ENCODE measurements at places on chromosomes 16 and 17.

DNA sequence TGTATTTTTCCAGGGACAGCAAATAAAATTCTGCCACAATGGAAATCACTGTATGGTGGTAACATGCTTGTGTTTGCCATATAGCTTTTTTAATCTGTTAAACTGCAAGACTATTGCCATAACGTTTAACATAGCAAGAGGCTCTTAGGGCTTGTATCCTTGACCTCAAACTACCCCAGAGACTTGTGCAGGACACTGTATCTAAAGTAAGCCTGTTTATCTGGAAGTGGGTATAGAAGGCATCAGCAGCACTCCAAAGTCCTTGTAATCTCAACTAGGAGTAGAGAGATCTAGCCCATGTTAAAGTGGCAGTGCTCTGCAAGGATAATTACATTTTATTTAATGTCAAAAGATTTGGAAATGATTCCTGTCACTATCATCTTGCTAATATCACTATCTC, 1424.1 kb downstream of the CDH11 start:
- DNase-seq, result no peak

- DNase-seq, result no peak
These were observed 9.4 kb downstream of the GLIS2 start for GRCh38 chr16:4325253-4325758.

DNA sequence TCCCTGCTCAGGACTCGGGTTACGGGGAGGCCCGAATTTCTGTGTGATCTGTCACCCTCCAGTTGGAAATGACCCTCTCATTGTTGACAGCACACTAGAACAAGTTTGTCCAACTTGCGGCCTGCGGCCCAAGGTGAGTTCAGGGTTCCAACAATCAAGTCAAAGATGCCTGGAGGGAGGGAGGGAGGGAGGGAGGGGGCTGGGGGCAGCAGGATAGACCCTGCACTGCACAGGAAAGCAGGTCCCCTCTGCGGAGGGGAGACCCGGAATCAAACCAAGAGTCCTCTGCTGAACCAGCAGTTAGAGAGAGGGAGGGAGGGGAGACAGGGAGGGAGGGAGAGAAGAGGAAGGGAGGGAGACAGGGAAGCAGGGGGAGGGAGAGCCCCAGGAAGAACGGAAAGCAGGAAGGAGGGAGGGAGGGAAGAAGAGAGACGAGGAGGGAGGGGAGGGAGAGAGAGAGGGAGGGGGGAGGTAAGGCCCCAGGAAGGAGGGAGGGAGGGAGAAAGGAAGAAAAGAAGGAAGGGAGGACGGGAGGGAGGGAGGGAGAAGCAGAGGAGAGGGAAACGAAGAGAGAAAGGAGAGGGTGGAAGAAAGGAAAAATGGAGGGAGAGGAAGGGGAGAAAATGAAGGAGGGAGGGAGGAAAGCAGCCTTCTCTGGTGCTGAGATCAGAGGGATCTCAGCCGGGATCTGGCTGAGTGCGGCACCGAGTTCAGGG, 96.7 kb upstream of the CDH5 start:
- no peak for DNase-seq

- no peak for DNase-seq
These were observed 5.1 kb downstream of the PRSS8 start for GRCh38 chr16:31130336-31130891.

- no peak for DNase-seq
These were observed 107.5 kb upstream of the CREBBP start for GRCh38 chr16:3988011-3988410.

- DNase-seq, result peak; percentile 37
These were observed 35.2 kb upstream of the CBX4 start for GRCh38 chr17:79874329-79874981.

DNA sequence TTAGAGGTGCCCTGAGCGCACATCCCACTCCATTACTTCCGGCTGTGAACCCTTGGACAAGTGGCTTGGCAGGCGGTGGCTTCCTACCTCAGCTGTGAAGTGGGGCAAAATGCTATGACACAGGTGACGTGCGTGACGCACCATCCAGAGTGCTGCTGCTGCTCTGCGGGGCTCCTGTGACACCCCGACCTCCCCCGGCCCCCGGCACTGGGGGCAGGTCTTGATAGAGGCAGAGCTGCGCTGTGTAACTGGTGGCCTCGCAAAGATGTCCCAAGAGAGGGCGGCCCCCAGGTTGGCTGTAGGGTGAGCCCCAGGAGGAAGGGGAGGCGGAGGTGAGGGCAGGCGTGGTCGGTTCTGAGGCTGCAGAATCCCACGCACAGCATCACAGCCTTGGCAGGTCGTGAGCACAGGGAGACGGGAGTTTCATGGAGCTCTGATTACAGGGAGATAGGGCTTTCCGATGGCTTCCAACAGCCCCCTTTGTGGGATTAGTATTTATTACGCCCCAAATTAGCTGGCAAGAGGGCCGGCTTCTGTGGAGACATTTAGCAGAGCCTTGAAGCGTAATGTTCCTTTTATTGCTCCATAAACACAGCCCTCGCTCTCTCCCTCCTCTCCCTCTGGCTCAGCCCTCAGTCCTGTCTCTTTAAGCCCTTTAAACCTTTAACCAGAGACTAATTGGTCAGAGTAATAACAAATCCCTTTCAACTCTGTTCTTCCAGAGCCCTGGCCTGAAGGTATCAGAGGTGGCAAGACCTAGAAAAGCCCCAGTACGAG, 328.1 kb downstream of the C16orf95 start:
- no peak for DNase-seq

GRCh38 chr16:77290451-77291115, 91.4 kb downstream of the SYCE1L start:
- peak; percentile 37 for DNase-seq

DNA sequence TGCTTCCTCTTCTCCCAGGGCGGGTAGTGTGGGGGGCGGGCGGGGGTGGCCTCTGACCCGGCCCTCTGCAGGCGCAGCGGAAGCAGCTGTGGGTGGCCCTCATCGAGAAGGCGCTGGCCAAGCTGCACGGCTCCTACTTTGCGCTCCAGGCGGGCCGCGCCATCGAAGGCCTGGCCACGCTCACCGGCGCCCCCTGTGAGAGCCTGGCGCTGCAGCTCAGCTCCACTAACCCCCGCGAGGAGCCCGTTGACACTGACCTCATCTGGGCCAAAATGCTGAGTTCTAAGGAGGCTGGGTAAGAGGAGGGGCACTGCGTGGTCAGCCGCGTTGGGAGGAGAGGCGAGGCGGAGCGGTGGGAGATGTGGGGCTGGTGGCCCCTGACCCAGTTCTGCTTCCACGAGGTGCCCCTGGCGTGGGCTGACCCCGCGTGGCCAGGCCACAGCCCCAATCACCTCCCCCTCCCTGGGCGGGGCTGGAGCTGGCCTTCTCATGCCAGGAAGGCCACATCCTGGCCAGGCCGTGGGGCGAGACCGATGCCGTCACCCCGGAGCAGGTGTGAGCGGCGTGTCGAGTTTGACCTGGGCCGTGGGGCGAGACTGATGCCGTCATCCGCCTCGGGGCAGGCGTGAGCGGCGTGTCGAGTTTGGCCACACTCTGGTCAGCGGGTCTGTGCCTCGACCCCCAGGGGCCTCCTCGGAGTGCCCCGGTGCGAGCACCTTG, 10.5 kb upstream of the PRR35 start:
- DNase-seq, result no peak

DNA sequence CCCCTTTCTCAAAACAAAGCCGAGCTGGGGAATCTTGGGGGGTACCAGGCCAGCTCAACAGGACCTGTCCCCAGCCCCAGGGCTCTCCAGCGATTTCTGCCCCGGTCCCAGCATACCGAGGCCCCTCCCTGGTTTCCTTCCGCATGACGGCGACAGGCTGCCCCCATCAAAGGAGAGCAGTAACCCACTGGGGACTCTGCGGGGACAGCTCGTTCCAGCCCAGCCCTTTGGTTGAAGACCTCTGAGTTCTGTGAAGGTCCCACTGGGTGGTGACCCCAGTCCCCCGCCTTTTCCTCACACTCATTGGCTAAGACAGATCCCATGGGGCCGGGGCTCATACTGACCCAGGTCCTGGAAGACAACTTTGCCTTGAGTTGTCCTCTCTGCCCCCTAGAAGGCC, 4.1 kb downstream of the SMTNL2 start:
- no peak for DNase-seq

GRCh38 chr17:64499805-64500486, 3.1 kb upstream of the POLG2 start:
- DNase-seq, result no peak

- no peak for DNase-seq
These were observed 29.3 kb downstream of the ACTG1 start for GRCh38 chr17:81483085-81483861.

- DNase-seq, result no peak
These were observed 5.2 kb upstream of the AATF start for GRCh38 chr17:36943250-36944191.

DNA sequence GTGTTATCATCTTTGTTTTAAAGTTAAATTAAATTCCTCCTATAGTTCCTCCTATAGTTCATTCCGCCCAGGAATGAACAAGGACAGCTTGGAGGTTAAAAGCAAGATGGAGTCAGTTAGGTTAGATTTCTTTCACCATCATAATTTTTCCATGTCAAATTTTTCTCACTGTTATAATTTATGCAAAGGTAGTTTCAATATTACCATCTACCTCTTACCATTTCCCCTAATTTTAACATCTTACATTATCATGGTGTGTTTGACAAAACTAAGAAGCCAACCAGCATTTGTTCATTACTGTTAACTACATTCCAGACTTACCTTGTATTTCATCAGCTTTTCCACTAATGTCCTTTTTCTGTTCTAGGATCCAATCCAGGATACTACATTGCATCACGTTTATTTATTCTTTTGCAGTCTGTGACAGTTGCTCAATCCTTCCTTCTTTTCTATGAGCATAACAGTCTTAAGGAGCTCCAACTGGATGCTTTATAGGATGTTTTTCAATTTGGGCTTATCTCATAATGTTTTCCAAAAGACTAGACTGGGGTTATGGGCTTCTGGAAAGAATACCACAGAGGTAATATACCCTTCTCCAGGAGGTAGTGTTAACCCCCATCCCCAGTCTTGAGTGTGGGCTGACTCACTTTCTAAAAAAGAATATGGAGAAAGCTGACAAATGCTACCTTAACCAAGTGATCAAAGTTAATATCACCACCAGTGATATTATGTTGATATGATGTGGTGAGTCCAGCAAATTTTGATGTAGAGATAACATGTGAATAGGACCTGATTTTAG, 158.5 kb downstream of the PPM1E start:
- DNase-seq, result no peak

DNA sequence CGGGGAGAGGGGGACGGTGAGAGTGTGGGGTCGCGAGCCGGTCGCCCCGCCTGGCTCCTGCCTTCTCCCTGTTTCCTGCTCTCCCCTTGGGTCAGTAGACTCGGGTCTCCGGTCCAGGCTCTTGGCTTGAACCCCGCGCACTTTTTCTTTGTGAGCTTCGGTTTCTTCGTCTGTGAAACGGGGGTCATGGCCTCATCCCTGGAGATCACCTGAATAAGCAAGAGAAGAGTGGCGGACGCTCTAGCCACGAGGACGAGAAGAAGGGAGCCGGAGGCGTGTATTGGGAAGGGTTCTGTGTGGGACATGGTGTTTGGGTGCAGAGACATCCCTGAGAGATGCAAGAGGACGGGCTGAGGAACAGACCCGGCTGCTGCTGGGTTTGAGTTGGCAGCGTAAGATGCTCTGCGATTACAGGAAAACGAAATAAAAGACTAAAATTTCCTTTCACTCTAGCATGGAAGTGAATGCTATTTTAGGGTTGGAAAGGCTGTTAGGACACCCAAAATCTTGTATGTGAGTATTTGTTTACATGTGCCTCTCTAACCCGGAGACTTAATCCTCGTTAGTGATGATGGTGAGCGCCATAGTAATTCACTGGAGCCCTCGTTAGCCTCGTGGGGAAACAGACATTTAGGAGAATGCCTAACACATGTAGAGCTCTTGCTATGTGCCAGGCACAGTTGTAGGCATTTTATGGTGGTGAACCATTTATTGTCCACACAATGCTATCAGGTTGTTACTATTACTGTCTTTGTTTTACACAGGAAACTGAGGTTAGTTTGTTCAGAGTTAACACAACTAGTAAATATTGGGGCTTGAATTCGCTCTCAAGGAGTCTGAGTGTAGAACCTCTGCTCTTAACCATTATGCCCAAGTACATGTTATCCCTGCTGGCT, 646 bp downstream of the KIF22 start:
- no peak for DNase-seq

DNA sequence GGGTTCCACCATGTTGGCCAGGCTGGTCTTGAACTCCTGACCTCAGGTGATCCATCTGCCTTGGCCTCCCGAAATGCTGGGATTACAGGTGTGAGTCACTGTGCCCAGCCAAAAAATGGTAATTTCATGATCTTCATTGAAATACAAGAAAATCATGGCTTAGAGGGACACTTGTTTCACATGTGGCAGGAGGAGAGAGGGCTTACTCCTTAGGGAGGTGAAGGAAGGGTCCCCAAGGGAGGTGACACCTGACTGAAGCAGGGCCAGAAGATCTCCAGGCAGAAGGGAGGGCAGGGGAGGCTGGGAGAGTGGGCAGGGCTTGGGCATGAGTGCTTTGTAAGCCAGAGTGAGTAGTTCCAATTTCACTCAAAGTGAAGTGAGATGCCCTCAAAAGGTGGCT, 20.0 kb upstream of the ITGAX start:
- no peak for DNase-seq

GRCh38 chr17:58303971-58304749, 23.4 kb upstream of the MPO start:
- no peak for DNase-seq

GRCh38 chr17:41392278-41392677, 5.1 kb downstream of the KRT31 start:
- peak; percentile 40 for DNase-seq

DNA sequence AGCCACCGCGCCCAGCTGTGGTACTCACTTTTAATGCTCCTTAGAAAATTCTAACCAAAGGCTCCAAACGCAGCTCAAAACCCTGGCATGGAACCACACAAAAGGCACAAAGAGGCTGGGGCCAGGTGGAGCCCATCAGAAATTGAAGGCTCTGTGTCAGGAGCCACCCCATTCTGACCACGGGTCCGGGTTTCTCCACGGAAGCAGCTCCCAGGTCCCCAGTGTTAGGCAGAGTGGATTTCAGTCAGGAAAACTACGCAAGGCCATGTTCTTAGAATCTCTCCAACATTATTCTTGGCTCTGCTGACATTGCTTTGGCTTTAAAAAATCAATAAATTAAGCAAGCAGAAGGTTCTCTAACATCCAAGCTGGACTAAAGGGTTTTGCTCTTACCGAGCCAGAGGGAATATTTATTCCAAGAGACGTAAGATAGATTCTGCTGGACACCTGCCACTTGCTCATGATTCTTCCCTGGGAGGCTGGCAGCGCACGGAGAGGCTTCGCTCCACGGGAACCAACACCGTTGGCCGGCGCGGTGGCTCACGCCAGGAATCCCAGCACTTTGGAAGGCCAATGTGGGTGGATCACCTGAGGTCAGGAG, 93.5 kb downstream of the NXN start:
- no peak for DNase-seq

GRCh38 chr17:76888661-76889060, 20.5 kb downstream of the MGAT5B start:
- no peak for DNase-seq

DNA sequence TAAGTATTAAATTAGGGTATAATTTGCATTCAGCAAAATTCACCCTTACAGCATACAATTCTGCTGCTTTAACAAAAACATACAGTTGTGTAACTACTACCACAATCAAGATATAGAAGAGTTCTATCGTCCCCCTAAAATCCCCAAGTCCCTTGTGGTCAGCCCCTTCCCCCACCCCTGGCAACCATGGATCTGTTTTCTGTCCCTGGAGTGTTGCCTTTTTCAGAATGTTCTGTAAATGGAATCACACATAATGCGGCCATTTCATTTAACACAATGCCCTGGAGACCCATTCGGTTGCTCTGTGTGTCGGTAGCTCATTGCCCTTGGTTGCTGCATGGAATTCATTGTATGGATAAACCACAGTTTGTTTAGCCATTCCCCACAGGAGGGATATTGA, 190.2 kb downstream of the IRX5 start:
- DNase-seq, result no peak

GRCh38 chr17:45293413-45294211, 23.2 kb downstream of the MAP3K14 start:
- peak; percentile 99 for DNase-seq

Measured in RCC 7860 (cell line).